ENCODE measurements at places on chromosomes 13 and 19.
A peak's percentile ranks its signal among the peaks of the same experiment; 100 is the strongest.

DNA sequence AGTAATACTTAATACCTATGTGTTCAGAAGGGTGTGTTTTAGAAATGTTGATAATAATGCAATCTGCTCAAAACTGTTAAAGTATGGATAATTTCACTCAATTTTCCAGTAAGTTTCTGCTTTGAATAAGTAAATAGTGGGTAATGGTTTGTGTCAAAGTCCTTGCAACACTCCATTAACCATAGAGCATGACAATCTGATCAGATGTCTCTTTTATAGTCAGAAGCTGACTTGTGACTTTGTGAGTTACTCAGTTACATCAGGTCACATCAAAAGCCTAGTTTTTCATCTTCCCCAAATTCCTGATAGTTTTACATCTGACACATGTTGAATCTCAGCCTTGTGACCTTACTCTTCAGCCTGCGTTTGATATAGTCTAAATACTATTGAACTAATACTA is 338.0 kb downstream of the EFNB2 start:
- DNase-seq = no peak

GRCh38 chr19:40633207-40633606 is 32.0 kb downstream of the LTBP4 start:
- DNase-seq = no peak

DNA sequence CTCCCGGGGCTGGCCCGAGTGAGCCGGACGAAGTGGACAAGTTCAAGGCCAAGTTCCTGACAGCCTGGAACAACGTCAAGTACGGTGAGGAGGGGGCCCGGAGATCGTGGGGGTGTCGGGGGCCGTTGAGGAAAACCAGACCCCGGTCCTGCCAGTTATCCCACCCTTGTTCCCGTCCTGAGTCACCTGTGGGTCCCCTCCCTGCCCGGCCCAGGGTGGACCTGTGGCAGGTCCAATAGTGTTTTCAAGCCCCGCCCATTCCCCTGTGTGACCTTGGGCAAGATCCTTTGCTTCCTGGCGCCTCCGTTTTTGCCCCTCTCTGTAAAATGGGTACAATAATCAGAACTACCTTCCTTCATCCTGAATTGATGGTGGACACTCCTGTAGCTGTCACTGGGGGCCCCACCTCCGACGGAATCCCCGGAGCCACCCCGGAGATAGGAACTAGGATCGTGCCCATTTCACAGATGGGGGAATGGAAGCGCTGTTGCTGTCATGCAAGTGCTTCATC is 593 bp downstream of the ATG4D start:
- DNase-seq = peak; percentile 49

GRCh38 chr19:52666506-52666905 is 28.4 kb upstream of the ZNF83 start:
- no peak for DNase-seq

- peak; percentile 33 for DNase-seq
Measured at GRCh38 chr13:23889615-23890607, 711 bp upstream of the MIPEP start.

- DNase-seq = no peak
Measured at GRCh38 chr13:86554066-86554465, 754.8 kb upstream of the SLITRK6 start.

DNA sequence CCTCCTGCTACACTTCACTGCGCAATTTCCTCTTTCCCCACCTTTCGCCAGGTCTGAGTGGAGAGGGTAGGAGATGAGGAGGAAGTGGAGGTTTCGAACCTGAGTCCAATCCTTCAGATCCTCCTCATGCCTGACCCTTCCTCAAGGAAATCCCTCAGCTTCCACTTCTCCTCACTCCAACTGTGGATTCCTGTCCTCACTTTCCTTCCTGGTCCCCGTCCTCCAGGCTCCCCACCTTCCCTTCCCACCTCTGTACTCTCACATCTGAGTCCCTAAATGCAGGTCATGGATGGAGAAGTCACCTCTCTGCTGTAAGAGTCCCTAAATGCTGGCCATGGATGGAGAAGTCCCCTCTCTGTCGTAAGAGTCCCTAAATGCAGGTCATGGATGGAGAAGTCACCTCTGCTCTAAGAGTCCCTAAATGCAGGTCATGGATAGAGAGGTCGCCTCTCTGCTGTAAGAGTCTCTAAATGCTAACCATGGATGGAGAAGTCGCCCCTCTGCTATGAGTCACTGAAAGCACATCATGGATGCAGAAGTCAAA is 3.1 kb downstream of the TMEM86B start:
- no peak for DNase-seq

DNA sequence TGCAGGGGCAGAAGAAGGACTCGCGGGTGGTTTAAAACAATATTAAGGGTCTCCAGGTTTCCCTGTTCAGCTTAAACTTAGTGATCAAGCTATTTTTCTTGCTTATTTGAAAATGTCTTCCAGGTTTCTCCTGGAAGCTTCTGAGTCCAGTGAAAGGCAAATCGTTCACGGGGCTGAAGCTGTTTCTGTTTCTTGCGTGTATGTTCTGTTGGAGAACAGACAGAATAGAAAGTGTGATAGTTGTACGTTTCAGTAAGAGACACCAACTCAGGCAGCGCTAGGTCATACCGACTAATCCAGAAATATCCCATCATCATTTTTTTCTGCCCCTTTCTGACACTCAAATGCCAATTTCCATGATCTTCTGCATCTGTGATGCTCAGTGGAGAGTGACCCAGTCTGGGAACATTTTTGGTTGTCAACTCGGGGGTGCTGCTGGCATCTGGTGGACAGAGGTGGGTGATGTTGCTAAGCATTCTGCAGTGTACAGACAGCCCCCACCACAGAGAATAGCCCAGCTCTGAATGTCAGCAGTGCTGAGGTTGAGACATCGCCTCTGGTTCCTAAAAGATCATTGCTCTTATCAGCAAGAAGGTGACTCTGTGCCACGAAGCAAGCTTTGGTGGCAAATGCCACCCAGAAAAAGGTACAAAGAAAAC is 4.3 kb downstream of the KLF2 start:
- DNase-seq = peak; percentile 23

DNA sequence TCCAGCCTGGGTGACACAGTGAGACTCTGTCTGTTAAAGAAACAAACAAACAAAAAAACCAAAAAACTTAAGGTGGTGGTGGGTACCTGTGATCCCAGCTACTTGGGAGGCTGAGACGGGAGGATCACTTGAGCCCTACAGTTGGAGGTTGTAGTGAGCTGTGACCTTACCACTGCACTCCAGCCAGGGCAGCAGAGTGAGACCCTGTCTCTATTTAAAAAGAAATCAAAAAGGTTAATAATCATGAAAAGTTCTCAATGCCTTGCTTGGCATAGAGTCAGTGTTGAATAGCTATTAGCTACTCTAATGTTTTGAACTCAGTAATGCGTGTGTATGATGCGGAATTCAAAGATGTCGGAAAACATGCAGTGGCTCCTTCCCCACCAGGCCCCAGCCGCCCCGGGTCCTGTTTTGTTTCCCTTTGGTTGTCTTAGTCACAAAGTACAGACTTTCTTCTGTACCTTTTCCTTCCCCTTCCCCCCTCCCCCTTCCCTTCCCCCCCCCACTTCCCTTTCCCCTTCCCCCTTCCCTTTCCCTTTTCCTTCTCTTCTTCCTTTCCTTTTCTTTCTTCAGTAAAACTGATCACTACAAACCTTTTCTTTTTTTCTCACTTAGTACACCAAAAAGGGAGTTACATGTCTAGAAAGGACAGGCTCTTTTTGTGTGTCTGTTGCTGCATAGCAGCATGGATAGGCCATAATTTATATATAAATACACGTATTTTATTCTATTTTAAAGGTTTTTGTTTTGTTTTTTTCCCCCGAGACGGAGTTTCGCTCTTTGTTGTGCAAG is 35.2 kb downstream of the DNM2 start:
- DNase-seq = no peak

DNA sequence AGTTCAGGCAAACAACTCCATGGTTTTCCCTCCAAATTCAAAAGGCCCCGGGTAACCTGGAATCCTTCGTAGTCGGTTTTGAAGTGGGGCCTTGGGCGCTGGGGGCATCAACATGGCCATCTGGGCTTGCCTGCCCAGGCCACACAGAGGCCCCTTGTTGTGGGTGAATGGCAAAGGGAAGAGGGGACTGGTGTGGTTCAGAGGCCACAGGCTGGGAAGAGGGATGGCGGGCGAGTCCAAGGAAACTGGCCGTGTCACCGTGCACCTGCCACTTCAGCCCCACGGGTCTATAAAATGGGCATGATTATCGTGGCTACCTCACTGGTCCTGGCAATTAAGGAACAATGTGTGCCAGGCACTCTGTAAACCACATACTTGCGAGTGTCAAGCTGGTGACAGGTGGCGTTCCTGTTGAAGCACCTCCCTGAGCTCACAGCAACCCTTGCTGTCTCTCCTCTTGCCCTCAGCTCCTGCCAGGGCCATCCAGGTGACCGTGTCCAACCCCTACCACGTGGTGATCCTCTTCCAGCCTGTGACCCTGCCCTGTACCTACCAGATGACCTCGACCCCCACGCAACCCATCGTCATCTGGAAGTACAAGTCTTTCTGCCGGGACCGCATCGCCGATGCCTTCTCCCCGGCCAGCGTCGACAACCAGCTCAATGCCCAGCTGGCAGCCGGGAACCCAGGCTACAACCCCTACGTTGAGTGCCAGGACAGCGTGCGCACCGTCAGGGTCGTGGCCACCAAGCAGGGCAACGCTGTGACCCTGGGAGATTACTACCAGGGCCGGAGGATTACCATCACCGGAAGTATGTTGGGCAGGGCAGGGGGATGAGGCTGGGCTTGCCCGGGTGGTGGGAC is 1.3 kb downstream of the LSR start:
- no peak for DNase-seq

DNA sequence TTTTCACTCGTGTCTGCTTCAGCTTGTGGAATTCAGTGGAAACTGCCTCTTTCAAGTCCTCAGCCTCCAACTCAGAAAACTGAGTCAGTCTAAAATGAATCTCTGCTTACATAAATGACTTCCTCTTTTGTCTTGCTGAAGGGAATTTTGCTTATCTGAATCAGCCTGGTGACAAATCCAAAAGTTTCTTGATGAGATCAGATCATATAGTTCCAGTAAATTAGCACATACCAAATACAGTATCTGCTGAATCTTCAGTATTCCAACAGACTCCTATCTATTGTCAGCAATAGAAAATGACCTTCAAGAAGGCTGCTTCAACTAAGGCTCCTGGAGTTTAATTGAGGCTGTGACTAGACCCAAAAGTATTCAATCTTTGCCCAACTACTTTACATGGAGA is 290.0 kb downstream of the MZT1 start:
- no peak for DNase-seq

DNA sequence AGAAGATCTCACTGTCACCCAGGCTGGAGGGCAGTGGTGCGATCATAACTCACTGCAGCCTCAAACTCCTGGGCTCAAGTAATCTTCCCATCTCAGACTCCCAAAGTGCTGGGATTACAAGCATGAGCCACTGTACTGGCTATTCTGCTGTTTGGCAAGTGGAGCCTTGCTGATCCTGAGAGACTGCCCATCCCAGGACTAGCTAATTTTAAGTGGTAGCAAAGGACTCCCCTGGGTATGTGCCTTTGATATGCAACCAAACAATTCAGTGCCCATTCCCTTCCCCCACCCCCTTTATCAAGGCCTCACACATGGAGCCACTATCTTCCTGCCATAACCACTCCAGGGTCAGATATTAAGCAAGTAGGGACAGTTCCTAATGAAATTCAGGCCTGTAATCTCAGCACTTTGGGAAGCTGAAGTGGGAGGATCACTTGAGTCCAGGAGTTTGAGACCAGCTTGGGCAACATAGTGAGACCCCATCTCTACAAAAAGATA is 17.0 kb upstream of the ZNF460 start:
- no peak for DNase-seq

DNA sequence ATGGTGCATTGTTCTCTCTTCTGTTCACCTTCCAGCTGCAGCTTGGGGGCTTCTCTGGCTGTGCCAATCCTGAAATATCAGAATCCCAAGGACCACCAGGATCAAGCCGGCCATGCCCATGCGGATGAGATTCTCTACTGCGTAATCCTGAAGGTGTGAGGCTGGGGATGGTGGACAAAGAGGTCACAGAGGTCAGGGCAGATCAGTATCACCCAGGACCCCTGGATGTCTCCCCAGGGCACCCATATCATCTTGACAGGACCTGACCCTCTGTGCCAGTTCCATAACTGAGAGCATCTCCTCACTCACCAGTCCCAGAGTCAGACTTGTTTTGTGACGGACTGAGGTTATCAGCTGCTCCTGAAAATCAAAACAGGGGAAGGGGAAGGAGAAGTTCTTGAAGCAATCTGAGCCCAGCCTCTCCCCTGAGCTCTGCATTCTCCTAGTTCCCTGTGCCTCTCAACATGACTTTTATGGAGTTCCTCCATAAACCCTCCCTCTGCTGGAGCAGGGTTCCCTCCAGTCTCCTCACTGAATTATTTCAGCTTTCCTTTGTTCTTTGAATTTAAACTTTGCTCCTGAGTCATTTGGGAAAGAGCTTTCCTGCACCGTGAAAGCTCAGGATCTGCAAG is 5.5 kb downstream of the LILRA5 start:
- DNase-seq = no peak

DNA sequence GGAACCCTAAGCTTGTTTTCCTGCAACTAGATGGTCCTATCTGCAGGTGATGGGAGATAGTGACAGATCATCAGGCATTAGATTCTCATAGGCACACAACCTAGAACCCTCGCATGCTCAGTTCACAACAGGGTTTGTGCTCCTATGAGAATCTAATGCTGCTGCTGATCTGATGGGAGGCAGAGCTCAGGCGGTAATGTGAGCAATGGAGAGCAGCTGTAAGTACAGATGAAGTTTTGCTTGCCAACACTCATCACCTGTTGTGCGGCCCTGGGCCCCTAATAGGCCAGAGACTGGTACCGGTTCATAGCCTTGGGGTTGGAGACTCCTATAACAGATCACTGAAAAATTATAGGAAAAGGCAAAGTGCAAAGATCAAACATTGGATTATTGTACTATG is 267.2 kb downstream of the PCDH9 start:
- no peak for DNase-seq

DNA sequence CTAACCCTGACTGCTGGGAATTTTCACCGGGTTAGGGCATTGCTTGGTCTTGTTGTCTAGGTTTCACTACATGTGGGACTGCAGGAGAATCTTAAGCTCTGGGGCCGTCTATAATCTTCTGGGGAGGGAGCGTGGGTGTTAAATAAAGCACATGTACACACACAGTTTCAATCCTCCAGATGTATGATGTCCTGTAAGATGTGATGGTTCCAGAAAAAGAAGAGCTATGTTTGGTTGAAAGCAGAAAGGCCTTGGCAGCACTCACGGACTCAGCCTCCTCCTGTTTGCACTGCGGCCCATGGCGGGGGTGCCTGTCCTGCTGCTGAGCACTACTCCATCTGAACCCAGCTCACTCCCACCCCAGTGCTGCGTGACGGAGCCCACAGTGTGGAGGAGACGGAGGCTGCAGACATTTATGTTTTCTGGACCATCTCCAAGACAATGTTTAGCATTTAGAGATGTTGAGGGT is 343.5 kb downstream of the TEX29 start:
- no peak for DNase-seq

DNA sequence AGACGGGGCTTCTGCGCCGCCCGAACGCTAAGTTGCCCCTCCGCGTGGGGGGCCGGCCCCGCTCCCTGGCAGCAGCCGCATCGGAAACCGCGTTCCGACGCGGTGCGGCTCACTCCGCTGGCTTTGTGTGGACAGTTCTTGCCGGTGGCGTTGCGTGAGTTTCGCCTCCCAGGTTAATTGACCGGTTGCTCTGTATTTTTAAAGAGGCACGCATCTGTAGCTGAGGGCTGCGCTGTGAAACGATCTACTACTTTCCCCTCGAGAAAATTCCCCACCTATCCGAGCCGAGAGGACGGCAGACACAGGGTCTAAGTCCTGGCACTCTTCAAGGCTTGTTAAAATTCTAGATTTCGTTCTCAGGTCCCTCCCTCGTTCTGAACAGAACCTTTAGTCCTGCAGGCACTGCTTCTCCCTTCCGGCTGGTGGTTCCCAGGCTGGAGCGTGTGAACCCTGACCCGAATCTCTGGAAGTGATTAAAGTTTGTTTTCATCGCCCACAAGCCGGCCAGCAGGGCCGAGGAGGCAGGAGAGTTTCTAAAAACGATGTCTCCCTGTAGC is 933 bp downstream of the ARHGEF7 start:
- DNase-seq = no peak
